CD4-positive, alpha-beta T cell treated with Interleukin-1 beta for 1 hour (primary cell): ENCODE measurements at places on chromosomes 3 and 15.
A peak's percentile ranks its signal among the peaks of the same experiment; 100 is the strongest.

DNA sequence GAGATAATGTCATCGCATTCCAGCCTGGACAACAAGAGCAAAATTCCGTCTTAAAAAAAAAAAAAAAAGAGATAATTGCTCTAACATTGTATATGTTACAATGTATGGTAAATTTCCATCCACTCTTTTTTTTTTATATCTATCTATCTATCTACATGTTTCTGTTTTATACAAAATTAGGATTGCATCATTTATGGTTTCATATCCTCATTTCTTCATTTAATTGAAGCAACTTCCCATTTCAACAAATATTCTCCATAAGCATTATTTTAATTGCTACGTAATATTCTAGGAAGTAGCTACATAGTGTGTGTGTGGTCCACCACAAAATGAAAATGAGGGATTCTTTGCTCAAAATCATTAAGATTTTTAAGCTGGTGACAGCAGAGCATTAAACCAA, 18.4 kb downstream of the RBP1 start:
- no peak for DNase-seq

- no peak for DNase-seq
Observed at GRCh38 chr3:38645601-38646000, 3.9 kb downstream of the SCN5A start.

DNA sequence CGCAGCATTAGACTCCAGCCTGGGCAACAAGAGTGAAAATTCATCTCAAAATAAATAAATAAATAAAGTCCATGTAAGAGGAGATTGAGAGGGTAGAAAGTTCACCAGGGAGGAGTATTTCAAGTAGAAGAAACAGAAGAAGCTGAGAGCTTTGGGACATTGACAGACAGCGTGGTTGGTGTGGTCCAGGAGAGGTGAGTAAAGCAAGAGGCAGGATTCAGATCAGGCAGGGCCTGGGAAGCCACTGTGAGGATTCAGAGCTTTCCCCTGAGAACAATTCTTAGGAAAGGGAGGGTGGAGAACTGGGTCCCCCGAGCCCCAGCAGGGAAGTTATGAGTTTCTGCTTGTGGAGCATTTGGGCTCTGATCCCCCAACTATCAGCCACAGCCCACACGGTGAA, 54.2 kb upstream of the AMOTL2 start:
- DNase-seq, result no peak

DNA sequence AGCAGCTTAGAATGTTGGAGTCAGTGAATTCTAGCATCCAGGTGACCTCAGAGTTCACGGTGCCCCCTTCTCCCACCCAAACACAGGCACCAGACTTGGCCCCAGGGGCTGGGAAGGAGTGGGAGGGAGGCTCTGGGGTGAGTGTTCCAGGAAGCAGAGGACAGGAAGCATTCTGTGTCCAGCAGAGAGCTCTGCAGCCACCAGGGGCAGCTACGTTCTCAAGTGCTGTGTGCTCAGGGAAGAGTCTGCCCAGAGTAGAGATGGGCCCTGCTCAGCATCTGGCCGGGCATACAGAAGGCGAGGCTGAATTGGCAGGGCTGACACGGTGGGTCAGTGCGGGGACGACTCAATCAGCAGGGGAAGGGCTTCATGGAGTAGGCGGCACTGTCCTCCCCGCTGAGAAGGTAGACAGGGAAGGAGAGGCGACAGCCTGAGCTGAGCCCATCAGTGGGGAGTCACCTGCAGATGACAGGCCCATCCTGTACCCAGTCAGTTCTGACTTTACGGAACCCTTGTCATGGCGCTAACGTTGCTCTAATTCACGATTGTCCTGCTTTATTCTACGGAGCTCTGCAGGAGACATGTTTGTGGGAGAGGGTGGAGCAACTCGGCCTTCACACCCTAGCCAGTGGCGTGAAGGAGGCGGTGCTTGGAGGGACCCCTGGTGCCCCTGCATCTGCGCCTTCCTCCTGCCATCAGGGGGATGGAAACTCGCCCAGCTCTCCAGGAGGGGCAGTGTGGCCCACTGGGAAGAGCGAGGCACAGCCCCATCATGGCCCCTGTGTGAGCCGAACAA, 82.2 kb downstream of the C3orf70 start:
- DNase-seq, result no peak

GRCh38 chr3:6799264-6799915, 61.5 kb upstream of the GRM7 start:
- peak; percentile 3 for DNase-seq

DNA sequence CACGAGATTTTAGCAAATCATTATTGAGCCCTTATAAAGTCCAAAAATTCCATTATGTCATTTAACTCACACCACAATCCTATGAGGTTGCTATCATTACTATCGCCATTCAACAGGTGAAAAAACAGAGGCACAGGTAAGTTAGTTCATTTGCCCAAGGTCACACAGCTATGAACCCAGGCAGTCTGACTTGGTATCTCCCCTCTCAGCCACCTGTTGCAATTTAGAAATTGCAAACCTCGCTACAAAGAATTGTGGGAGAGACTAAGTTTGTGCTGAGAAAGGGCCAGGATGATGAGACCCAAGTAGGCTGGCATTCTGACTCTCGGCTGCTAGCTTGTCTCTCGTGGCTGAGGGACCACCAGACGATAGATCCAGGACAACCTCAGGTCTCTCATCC, 57.7 kb downstream of the LMCD1 start:
- no peak for DNase-seq

GRCh38 chr15:73522011-73522410, 79.0 kb downstream of the REC114 start:
- DNase-seq, result no peak

DNA sequence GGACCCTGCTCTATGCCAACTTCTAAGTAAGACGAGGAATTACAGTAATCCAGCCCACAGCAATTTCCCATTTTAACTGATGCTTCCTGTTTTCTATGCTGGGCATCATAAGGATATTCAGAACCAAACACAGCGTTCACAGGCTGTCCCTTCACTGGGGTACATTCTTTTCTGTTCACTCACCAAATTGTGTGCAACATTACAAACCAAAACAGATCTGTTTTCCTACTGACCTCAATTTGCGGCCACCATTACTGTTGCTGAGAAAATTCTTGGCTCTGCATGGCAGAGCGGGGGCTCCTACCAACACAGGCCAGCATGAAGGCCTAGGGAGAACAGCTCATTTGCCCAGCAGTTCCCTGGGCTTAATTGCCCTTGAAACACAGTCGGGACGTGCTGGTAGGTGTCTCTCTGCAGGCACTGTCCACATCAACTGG, 76.5 kb downstream of the MYO1E start:
- DNase-seq, result no peak

- DNase-seq, result no peak
Observed at GRCh38 chr15:49621887-49622286, 1.0 kb downstream of the DTWD1 start.

DNA sequence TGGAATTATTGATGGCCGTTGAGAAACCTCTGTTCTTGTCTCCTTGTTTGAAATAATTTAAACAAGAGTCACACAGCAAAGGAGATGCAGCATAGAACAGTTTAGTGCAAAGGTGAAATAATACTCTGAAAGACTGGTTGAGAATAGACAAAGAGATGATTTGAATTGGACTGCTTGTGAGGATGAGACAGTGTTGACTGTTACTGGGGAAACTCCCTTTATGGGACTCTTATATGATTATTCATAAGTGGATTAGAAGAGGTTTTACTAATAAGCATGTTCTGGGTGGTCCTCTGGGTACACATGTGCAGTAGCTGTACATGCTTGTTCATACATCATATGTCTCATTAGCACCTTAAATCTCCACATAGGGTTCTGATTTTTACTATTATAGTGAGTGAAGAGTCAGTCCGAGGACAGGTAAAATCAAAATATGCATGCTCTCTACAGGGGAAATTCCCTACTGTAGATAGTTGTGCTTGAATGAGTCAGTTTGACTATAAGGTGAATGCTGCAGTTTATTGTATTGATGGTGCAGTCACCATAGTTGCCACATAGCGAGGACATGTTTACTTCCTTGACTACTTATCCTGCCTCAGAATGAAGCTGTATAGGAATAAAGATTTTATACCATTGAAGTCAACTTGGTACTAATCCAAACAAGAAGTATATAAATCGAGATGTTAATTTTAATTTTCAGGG, 498.7 kb downstream of the CNTN6 start:
- DNase-seq, result no peak
